ENCODE measurements at places on chromosomes 16 and 17. TPM values are rescaled to one million over a fixed set of nuclear protein-coding genes. Genes with fewer than 3 reads are reported as not detected.

Gene SLC16A11
- total RNA-seq, result not detected

Gene SP6
- 0.09 TPM for total RNA-seq

Gene TBC1D3G
- total RNA-seq, result not detected

Gene RAB34
- total RNA-seq, result 133 TPM

Gene MYOCD
- 5.2 TPM for total RNA-seq

Gene DNAI2
- total RNA-seq, result not detected

Gene CLCN7
- 73.9 TPM for total RNA-seq

Measured in smooth muscle cell of the umbilical artery (primary cell).